MG63 (cell line): ENCODE measurements at places on chromosomes 2 and 18.

- DNase-seq, result no peak
Observed at GRCh38 chr2:233650981-233651380, 14.7 kb downstream of the UGT1A10 start.

- no peak for DNase-seq
Observed at GRCh38 chr2:147025646-147026585, 818.9 kb upstream of the ACVR2A start.

DNA sequence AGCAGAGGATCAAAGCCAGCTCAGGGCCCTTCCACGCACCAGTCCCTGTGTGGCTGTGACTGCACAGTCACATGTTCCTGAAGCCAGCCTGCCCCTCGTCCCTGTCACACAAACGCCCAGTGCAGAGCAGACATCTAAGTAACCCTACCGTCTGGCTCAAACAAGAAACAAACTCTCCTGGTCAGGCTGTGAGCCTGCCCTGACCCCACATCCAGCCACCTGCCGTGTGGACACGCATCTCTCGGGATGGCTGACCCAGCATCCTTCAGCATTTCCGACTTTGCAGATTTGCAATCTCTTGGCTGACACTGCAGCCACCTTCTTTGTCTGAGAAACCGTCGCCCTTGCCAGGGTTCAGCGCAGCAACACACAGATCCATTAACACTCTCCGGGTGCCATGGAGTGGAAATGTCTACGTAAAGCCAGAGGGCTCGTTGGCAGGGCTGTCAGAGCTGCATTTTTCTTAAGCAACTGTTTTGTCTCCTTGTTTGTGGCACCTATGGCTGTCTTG is 82.3 kb upstream of the ASAP2 start:
- DNase-seq, result no peak

- no peak for DNase-seq
Observed at GRCh38 chr18:54129448-54130067, 94.9 kb downstream of the MBD2 start.

GRCh38 chr18:24683925-24684324 is 223.5 kb downstream of the HRH4 start:
- DNase-seq, result no peak

- DNase-seq, result peak; percentile 49
Observed at GRCh38 chr2:237026981-237027711, 58.5 kb upstream of the COPS8 start.

GRCh38 chr2:240183875-240184590 is 43.6 kb upstream of the OTOS start:
- no peak for DNase-seq

DNA sequence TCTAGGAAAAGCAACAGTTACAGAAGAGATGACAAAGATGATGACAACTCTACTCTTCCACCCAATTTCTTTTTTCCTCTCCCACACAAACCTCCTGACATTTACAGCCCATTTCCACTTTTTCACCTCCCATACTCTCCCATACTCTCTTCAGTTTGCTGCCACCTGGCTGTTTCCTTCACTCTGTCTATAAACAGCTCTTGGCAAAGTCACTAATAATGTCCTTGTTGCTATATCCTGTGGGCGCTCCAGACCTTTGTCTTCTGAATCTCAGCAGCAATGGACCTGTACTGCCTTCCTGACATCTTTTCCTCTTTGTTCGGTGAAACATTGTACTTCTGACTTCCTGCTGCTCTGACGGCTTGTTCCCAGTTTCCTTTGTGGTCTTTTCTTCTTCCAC is 60.7 kb upstream of the CAVIN2 start:
- no peak for DNase-seq

DNA sequence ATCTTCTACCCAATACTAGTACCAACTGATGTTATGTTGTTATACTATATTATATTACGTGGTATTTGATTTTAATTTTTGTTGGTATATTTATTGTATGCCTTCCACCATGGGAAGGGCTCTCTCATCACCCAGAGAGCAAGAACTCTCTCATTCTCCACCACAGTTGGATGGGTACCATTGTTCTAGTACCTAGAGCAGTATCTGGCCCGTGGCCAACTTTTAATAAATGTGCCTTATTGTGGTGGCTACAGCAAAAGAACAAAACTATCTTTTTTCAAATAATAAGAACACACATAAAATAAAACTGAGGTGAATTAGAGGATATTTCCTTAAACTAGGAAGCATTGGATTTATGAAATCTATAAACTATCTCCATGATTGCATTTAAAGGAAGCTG is 71.8 kb downstream of the PID1 start:
- DNase-seq, result no peak

DNA sequence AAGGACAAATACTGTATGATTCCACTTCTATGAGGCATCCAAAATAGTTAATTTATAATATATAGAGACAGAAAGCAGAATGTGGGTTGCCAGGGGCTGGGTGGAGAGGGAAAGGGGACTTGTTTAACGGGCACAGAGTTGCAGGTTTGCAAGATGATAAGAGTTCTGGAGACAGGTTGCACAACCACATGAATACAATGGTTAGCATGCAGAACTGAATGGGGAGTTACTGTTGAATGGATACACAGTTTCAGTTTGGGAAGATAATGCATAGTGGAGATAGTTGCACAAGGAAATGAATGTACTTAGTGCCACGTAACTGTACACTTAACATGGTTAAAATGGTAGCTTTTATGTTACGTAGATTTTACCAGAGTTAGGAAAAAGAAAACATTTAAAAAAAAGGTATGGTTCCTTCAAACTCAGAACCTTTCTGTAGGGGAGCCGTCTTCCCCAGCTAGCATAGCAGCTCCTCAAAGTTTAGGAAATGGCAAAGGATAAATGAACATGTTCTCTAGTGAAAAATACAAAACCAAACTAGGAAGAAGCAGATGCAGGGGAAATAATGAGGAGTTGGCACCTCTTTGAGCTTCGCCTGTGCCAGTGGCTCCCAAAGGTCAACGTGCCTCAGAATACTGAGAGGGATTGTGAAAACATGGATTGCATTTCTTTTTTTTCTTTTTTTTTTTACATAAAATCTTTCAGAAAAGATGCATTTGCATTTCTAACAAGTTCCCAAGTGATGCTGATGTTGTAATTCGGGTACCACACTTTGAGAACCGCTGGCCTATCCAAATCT is 95.2 kb downstream of the ZCCHC2 start:
- no peak for DNase-seq

DNA sequence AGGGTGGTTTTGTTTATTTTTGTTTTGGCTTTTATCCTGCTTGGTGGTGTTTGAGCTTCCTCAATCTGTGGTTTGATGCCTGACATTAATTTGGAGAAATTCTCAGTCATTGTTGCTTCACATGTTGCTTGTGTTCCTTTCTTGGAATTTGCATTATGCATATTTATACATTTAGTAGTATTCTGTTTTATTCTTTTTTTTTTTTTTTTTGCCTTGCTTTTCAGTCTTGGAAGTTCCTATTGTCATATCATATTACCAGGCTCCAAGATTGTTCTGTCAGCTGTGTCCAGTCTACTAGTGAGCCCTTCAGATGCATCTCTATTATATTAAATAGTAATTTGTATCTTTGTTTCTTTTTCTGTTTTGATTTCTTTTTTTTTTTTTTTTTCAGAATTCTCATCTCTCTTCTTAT is 77.0 kb downstream of the EPC2 start:
- no peak for DNase-seq

DNA sequence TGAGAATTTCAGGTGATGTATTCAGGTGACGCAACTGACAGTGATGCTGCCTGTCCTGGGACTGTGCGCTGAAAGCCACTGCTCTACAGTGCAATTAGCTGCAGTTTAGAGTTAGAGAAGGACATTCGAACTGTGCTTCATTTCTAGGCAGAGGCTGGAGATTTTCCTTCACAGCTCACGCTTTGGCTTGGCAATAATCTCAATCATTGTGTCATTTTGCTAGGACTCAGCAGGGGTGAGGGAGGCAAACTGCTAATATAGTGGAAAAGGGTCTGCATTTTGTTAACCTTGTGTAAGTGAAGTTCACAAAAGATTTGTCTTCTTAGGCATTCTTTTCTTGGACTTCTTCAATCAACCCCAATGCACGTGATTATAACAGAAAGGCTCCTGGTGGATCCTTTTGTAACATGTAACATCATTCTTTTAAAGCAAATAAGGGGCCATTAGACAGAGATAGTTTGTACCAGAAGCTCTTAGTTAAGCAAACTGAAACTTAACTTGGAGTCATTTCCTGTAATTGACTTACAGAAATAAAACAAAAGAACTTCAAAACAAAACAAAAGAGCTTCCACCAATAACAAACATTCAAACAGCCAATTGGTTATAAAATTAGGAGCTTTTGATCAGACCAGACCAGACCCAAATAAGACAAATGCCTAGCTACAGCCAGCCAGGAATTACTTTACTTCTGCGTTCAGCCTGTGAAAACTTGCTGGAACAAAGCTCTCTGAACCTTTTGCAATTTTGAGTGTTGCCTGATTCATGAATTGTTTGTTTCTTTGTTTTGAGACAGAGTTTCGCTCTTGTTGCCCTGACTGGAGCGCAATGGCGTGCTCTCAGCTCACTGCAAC is 1376.3 kb upstream of the CELF4 start:
- DNase-seq, result no peak

DNA sequence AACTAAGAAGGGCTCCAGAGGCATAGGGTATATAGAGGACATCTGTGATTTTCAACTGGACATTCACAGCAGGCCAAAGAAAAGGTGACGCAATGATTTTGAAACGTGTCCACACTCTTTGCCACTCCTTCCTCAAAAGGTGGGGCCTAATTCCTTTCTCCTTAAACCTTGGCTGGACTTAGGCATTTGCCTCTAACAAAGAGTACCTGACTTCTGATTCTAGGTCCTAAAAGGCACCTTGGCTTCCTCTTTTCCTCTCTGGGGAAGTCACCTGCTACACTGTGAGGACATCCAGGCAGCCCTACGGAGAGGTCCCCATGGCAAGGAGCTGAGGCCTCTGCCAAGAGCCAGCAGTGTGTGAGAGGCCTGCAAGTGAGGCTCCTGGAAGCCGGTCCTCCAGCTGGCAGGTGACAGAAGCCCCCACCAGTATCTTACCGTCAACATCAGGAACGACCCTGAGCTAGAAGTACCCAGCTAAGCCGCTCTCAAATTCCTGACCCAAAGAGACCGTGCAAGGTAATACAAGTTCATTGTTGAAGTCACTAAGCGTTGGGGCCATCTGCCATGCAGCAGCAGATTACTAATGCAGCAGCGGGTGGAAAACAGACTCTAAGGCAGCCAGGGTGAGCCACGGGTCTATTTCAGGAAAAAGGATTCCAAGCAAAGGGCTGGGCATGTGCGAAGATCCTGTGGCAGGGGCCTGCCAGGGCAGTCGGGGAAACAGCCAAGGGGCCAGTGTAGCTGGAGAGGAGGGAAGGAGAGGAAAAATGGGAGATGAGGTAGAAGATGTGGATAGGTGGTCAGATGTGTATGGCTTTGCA is 7.4 kb upstream of the HES6 start:
- no peak for DNase-seq

- DNase-seq, result peak; percentile 68
Observed at GRCh38 chr2:46329803-46330775, 32.9 kb downstream of the EPAS1 start.

- no peak for DNase-seq
Observed at GRCh38 chr18:49431165-49431962, 29.1 kb downstream of the DYM start.

GRCh38 chr2:98483257-98483861 is 38.7 kb downstream of the INPP4A start:
- no peak for DNase-seq

- no peak for DNase-seq
Observed at GRCh38 chr18:32438173-32438572, 32.5 kb downstream of the GAREM1 start.

DNA sequence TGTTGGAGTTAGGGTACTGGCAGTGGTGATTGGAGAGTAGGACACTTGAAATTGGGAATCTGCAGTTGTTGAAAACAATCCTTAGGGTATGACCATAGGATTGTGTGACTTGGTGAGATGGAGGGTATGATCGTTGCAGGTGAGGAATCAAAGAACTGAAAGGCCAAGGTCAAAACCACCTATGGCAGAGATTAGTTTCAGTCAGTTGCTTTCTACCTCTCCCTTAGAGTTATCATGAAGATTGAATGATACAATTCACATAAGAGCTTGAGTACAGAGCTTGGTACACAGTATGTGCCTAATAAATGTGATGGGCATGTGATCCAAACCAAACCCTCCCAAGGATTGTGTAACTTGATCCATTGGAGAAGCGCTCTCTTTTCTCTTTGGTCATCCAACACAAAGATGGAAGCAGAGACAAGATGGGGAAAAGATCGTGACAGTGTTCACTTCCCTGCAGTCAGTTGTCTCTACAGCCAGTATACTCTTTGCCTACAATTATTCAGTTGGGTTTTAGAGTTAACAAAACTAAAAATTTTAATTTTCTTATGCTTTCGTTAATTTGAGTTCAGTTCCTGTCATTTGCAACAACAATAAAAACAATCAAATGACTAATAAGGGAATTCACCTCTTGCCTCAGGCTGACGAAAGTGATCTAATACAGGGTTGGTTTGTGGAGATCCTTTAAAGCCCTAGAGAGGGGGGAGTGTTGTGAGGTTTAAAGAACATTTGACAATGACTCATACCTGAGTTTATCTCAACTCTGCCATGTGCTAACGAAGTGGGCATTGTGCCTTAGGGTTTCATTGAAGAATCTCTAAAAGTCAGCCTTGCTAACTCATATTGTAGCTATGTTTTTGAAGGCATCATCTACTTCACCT is 14.8 kb upstream of the SMAD2 start:
- peak; percentile 23 for DNase-seq

GRCh38 chr2:105959357-105959756 is 214.6 kb downstream of the NCK2 start:
- DNase-seq, result no peak

GRCh38 chr18:12307701-12308385 is at the start of gene TUBB6:
Gene TUBB6, plus strand, starts transcription at chr18:12308241. Its CDS starts 52 bp downstream, at chr18:12308293.
- peak; percentile 91 for DNase-seq

DNA sequence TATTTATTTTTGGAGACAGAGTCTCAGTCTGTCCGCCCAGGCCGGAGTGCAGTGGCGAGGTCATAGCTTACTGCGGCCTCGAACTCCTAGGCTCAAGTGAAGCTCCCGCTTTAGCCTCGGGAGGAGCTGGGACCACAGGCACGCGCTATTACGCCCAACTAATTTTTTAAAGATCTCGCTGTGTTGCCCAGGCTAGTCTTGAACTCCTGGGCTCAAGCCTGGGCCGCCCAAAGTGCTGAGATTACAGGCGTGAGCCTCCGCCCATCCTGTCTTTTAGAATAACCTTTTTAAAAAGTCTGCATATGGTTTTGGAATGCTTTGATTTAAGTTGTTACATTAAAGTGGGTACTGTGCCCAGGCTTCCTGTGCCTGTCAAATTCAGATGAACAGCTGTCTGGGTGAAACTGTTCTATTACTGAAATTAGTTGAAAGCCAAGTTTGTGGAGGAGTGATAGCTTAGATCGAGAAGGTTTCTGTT is 944 bp downstream of the RAB3GAP1 start:
- peak; percentile 3 for DNase-seq

DNA sequence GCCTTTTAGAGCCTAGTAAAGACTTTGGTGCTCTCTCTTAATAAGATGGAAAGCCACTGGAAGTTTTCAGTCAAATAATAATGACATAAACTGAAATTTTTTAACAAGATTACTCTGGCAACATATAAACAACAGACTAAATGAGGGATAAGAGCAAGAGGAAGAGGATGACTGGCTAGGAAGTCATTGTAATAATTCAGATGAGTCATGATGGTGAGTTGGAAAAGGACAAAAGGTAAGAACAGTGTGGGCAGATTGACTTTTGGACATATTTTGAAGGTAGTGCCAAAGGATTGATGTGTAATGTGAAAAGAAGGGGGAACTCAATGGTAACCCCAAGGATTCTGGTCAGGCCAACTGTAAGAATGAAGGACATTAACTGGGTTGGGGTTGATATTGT is 310.3 kb downstream of the NOL4 start:
- DNase-seq, result no peak

- no peak for DNase-seq
Observed at GRCh38 chr18:76764291-76764901, 58.0 kb upstream of the ZNF236 start.

GRCh38 chr2:15222856-15223255 is 338.3 kb downstream of the NBAS start:
- no peak for DNase-seq
